ENCODE measurements at places on chromosomes 12 and 14. TPM values are rescaled to one million over a fixed set of nuclear protein-coding genes. Genes with fewer than 3 reads are reported as not detected.

The STXBP6 gene
- not detected for total RNA-seq

The PITPNM2 gene
- total RNA-seq, result 5.9 TPM

The COCH gene
- total RNA-seq, result 0.75 TPM

The ZNF740 gene
- total RNA-seq, result 37.5 TPM

The PSMD9 gene
- 60.7 TPM for total RNA-seq

The BHLHE41 gene
- total RNA-seq, result not detected

The NRIP2 gene
- total RNA-seq, result not detected

The HVCN1 gene
- 4.0 TPM for total RNA-seq

The UNC79 gene
- total RNA-seq, result 0.05 TPM

The DAO gene
- not detected for total RNA-seq

The SLC24A4 gene
- total RNA-seq, result not detected

The CLEC4C gene
- total RNA-seq, result not detected

The CLEC4D gene
- total RNA-seq, result not detected

The PDE3A gene
- not detected for total RNA-seq

The E2F7 gene
- total RNA-seq, result 6.0 TPM

The OR6C3 gene
- not detected for total RNA-seq

The RD3L gene
- not detected for total RNA-seq

The LRTM2 gene
- total RNA-seq, result not detected

The KRT85 gene
- total RNA-seq, result not detected

The ENTPD5 gene
- 10.2 TPM for total RNA-seq

The SYCP3 gene
- 0.07 TPM for total RNA-seq

The RASAL1 gene
- 4.9 TPM for total RNA-seq

The EXOC3L4 gene
- total RNA-seq, result not detected

The KCNMB4 gene
- 1.5 TPM for total RNA-seq

The SLCO1A2 gene
- not detected for total RNA-seq

The KLHDC1 gene
- 1.9 TPM for total RNA-seq

The CLEC2A gene
- total RNA-seq, result not detected

The NPFF gene
- total RNA-seq, result 0.58 TPM

The SLC22A17 gene
- 4.4 TPM for total RNA-seq

The FAR2 gene
- 9.2 TPM for total RNA-seq

Data from activated CD4-positive, alpha-beta memory T cell treated with anti-CD3 and anti-CD28 coated beads for 36 hours (primary cell).